Amygdala (tissue), 56 donors: ENCODE measurements at places on chromosomes 5 and 9.

DNA sequence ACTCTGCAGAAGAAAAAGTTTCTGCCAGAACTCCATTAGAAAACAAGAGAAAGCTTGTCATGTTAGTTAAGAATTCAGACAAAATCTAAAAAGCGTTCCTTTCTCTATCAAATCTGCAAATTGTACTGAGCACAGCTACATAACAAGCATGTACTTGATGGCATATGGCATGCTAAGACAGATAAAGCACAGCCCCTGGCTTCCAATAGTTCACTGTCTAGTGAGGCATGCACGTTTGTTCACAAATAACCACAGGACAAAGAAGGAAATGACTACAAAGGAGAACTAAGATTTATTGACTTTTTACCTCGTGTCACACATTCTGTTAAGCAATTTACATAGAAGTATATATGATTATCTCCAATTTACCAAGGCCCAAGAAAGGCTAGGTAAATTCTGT, 518.2 kb upstream of the TLE4 start:
- no peak for DNase-seq

GRCh38 chr9:136545692-136545964, 220 bp downstream of the NOTCH1 start:
- no peak for DNase-seq

DNA sequence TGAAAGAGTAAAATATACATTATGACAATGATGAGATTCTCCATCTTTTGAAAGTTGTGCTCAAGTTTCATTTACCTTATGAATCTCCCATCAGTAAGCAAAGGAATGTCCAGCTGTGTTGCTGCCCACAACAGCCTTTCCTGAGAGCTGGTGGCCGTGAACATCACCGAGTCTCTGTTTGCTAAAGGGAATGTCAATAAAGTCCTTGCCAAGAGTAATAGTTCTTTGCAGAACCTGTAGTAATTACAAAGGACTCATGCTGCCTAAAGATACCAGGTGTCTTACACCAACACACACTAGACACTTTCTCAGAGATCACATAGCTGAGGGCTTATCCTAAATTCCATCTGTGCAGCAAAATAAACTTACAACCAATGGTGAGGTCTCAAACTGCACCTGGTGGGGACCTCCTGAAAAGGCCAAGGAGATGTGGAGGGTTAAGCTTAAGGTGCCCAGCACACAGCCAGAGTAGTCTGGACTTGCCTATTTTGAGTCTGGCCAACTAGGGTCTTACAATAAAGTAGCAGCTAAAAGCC, 111.1 kb upstream of the DAPK1 start:
- no peak for DNase-seq

DNA sequence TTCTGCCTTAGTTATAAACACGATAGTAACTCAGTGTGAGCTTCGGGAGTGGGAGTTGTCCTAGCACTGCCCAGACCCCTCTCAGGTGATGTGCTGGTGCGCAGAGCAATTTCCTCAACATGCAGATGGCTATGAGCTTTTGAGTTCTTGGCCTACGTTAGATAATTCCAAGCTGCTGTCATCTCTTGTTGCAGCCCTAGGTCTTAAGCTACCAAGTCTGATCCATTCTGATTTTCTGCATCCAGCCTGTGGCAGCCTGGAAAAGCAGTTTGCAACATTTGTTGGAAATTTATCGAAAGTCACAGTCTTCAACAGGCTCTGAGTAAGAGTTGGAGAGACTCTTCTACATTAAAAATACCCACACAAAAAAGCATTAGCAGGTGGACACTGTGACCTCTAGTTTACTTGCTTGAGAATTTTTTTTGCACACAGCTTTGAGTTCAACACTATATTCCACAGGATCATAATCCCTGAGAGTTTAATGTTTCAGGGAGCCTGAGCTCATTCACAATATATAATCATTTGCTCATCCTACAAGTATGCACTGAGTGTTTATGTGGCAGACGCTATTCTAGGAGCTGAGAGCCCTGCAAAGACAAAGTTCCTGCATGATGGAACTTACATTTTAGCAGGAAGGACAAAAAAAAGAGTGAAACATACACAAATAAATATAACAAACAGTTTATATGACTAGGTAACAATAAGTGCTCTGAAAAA, 91.6 kb downstream of the UBE2QL1 start:
- no peak for DNase-seq

DNA sequence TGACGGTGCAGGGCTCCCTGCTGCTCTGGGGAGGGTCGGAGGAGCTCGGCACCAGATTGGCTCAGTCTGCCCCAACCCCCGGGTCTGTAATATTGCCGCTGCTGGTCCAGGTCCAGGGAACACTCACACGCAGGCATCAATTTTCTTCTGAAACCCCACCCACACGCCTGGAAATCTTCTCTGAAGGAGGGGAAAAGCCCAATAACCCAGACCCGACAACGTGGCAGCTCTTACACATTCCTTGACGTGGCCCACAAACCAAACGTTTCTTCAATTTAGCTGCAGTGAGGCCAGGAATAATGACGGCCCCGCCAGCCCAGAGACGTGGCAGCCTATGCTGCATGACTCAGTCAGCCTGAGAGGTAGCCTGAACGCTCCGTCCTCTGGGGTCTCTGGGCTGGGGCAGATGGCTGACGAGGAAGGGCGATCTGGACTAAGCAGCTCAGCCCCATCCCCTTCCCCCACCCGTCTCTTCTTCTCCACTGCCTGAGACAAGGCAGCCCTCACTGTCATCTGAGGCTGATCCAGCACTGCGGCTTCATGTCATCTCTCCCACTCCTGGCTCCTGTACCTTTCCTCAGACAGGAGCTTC, 9.9 kb upstream of the SPARC start:
- DNase-seq: no peak

DNA sequence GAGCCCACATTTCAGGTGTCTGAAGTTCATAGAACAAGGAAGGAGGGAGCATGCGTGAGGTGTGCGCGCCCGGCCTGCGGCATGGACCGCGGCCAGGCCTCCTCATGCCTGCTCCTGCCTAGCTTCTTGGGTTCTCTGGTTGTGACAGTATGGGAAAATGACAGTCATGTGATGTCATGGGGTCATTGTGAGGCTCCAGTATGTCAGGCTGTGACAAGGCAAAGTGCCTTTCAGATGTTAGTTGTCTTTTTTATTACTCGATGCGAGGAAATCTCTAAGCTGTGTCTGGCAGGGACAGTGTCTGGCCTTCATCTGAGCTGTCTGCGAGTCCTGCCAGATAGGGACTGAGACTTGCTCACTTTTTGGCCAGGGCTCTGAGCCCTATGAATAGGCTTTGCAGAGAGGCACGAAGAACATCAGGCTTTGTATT, 13.3 kb downstream of the UCK1 start:
- DNase-seq: peak; percentile 52

GRCh38 chr9:82021198-82021597, 32.6 kb downstream of the SPATA31D1 start:
- DNase-seq: no peak

- DNase-seq: no peak
Measured at GRCh38 chr9:88696501-88696900, 161.5 kb downstream of the NXNL2 start.

GRCh38 chr9:27391040-27391895, 94.3 kb upstream of the EQTN start:
- no peak for DNase-seq
